ENCODE measurements at places on chromosomes 12 and 14.

DNA sequence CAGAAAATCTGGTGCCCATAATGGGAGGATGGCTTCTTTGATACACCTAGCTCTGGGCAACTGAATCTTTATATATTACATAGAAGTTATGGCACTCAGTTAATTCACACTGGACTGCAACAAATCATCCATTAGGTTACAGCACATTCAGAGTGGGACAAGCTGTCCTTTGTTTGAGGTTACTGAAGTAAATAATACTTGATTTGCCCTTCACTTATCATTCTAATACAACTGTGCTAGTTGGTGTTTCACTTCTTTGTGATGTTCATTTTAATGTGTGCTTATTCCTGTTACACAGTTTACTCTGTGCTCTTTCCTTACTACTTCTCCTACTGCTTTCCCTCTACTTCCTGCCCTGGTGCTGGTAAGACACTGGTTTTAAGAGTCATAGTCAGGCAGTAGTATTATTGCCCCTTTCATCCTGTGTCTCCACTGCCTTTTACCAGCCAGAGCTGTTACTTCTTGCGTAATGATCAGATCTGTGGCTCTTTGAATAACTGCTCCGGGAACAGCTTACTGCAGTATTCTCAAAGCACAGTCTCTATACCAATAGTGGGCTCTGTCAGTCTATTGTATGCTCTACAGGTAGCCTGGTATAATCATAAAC lies 36.4 kb upstream of the GXYLT1 start:
- no peak for DNase-seq

- DNase-seq = no peak
Measured at GRCh38 chr12:128792881-128793280, 30.9 kb downstream of the SLC15A4 start.

GRCh38 chr12:130826151-130826801 lies 12.8 kb downstream of the STX2 start:
- peak; percentile 48 for DNase-seq

DNA sequence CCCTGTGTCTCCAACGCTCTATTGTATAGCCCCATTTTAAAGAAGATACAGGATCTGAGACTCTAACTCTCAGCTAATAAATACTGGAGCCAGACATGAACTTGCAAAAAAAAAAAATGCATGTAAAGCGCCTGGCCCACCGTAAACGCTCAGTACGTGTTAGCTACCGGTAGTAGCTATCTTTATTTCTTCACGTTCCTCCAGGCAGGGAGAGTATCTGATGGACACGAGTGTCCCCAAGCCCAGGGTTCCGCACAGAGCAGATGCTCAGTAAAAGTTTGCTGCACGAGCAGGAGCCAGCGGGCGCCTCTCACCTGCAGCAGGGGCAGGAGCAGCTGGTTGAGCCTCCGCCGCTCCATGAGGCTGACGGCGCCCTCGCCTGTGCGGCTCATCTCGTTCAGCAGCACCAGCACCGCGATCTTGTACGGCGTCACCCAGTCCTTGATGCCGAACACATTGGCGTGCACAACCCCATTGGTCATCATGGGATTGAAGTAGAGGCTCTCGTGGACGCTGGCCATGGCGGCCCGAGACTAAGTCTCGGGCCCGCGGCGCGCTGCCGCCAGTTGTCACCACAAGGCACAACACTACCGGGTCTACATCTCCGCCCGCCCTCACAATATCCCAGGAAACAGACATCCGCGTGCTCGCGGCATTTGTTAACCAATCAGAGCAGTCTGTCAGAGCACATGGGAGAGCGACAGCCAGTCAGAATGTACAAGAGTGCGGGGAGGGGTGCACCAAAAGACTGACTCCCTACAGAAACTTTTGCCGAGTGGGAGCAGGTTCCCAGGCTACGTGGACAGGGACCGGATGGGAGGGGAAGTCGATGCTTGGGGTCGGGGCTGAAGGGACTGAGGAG lies at the start of gene ANAPC5:
Gene ANAPC5 (minus strand): TSS at position 592 of the 862 bp plus-strand sequence. CDS start 71 bp downstream, at position 521.
- DNase-seq = peak; percentile 93

GRCh38 chr14:81625343-81625742 lies 91.7 kb upstream of the SEL1L start:
- DNase-seq = no peak

GRCh38 chr14:93734086-93734822 lies 54.0 kb downstream of the PRIMA1 start:
- DNase-seq = no peak

DNA sequence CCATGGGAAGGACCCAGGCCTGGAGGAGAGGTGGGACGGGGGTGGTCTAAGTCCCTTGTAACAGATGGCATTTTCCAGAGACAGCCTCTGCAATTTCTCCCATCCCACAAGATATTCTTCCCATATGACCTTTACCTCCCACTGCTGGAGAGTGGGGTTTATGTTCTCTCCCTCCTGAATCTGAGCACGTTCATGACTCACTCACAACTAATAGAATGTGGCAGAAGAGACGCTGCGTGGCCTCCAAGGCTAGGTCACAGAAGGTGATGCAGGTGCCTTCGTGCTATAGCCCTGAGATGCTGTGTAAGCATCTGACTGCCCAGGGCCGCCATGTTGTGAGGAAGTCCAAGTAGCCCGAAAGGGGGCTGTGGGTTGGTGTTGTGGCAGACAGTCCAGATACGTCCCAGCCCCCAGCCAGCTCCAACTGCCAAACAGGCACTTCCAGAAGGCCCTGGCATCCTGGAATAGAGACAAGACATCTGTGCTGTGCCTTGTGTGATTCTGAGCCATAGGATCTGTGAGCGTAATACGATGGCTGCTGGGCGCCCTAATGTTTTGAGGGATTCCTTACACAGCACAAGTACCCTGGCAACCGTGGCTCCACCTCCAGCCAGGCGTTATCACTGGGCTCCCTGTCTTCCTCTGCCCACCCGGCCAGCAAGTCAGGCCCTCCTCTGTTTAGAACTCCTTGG lies 56.1 kb upstream of the NCOR2 start:
- DNase-seq = no peak

- DNase-seq = peak; percentile 76
Measured at GRCh38 chr14:23365036-23365731, at the start of gene EFS. TSS of gene EFS (minus strand) at chr14:23365172. CDS start at chr14:23365025, 147 bp downstream.

DNA sequence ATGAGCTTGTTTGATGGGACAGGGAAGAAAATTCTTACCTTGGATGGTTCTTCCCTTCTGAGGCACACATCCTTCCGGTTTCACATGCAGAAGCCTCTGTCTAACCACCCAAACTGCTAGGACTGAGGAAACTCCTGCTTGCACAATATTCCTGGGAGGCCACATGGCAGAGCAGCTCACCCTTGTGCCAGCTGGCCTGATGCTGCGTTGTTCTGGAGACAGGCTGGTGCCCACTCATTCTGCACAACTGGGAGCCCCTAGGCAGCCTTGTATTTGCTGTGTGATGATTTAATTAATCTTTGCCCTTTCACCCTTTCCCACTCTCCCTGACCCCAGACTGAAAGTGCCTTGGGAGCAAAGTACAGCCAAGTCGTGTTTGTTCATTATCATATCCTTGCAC lies 130.8 kb downstream of the RTN1 start:
- DNase-seq = no peak

DNA sequence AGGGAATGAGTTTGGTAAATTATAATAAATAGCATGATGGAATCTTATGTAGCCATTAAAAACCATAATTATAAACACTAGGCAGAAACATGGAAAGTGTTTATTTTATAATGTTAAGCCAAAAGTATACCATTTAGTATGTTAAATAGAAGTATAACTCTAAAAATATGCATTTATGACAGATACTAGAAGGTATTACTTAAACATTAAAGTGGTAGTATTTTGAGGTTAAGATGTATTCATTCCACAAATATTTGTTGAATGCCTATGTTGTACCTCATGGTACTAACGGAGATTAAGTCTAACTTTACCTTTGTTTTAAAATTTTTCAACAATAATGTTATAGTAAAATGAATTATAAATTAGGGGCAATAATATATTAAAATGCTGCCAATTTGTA lies 24.1 kb downstream of the TTC8 start:
- no peak for DNase-seq

GRCh38 chr12:53600490-53601295 lies 25.5 kb downstream of the ATF7 start:
- DNase-seq = no peak

DNA sequence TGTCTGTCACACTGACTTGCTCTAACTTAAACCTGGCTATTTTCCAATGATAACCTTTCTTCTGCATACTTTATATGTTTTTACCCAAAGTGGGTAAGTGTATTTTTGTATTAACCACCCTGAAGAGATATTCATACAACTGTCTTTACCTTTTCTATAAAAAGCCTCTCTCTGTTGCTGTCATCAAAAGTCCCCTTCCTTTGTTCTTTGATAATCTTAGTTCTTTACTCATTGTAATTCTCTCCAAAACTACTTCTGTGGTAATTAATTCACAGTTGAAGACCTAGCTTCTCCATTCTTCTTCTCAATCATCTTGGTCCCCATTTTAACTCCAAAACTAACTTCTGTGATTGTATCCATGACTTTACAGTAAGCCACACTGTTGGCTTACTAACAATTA lies 479.7 kb upstream of the MGAT4C start:
- DNase-seq = no peak

DNA sequence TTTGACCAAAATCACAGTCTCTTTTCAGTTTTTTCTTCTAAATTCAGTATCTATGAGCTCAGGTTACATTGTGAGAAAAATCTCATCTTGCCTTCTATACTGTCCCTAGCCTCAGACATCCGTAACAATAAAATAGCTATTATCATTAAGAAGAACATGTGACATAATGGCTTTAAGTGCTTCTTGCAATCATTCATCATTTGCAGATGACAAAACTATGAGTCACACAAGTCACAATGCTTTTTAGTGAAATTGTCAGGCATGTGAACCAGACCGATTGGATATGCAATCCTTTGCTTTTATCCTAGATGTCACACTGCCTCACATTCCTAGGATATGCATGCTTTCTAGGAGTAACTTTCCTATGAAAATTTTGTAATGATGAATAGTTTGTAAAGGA lies 313.1 kb downstream of the SLC6A15 start:
- DNase-seq = no peak

DNA sequence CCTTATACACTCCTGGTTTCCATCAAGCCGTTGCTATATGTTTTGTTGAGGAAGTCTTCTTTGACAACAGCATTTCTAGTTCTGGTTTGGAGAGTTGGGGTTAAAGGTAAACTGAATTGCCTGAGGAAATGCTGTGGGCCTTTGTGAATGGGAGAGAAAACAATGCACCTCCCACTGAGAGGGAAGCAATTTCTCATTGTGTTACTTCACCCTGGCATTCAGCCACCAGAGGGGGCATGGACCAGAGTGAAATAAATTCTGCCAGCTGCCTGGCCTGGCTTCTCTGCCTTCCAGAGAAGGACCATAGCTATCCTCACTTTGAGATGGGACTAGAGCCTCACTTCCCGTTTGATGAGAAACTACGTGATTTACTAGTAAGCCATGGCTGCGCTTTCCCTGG lies 475.3 kb downstream of the EGLN3 start:
- DNase-seq = no peak

- no peak for DNase-seq
Measured at GRCh38 chr14:21248739-21249411, 20.4 kb downstream of the HNRNPC start.

- no peak for DNase-seq
Measured at GRCh38 chr12:52629281-52630007, 11.1 kb upstream of the KRT73 start.

GRCh38 chr12:57802607-57803006 lies 15.9 kb downstream of the AVIL start:
- DNase-seq = no peak

GRCh38 chr12:16266085-16266484 lies 11.4 kb downstream of the SLC15A5 start:
- DNase-seq = no peak

DNA sequence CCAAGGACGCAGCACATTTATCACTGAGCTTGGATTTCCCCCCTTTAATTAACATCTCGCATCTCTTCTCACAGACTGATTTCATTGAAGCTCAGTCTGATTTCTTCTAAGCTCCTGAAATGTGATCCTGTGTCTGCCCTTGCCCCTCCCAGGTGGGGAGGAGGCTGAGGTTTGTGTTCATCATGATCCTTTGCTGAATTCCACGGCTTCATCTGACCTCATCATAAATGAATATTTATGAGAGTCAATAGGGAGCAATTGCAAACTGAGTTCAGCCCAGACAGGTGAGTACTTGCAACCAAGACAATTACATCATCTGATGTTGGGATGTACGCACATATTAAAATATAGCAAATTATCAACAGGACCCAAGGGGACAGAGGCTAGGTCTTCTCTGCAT lies 72.4 kb downstream of the MAP1LC3B2 start:
- no peak for DNase-seq

DNA sequence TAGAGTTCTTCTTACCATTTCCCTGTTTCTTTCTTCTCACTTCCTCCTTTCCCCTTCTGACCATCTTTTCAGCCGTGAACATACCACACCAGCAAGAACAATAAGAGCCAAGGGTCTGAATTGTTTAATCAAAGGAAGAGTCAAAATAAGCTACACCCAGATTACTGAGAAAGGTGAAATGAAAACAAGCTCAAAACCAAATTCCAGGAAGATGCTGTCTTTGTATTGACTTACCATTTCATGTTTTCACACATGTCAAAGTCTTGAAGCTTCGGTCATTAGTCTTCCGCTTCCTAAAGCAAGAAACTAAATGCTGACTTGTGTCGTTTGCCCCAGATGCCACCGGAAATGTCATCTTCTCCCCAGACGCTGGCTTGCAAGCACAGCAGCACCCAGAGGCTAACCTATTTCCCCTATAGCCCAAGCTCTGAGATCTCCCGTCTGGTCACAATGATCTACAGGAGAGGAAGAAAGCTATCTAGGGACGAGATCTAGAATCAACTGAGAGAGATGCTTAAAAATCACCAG lies 136.5 kb upstream of the AMIGO2 start:
- DNase-seq = no peak

DNA sequence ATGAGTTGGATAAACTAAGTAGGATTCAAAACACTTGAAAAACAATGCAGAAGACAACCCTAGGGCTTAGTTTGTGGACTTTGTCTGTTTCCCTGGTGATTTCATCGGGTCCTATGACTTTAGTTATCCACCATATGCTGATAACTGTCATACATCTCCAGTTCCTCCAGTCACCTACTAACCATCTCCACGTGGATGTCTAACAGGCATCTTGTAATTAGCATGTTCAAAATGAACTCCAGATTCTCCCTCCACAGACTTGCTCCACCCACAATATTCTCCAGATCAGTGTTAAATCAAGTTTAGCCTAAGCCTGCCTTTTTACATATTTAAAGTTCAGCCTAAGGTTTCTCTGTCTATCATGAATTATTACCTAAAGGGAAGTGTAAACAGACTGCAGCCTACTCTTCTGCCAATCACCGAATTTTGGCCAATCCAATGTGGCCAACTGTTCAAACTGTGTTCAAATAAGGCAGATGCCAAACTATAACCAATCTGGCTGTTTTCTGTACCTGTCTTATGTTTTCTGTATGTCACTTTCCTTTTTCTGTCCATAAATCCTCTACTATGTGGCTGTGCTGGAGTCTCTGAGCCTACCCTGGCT lies 87.1 kb downstream of the PAX9 start:
- DNase-seq = no peak

GRCh38 chr12:120798696-120799095 lies 73.1 kb downstream of the ACADS start:
- DNase-seq = no peak

GRCh38 chr12:42704810-42705401 lies 115.4 kb upstream of the PRICKLE1 start:
- no peak for DNase-seq

Measured in left ventricle myocardium superior (tissue), 1 donor.